ENCODE measurements at places on chromosomes 1 and 21.

GRCh38 chr1:70915258-70916033 lies 132.2 kb downstream of the PTGER3 start:
- no peak for DNase-seq

DNA sequence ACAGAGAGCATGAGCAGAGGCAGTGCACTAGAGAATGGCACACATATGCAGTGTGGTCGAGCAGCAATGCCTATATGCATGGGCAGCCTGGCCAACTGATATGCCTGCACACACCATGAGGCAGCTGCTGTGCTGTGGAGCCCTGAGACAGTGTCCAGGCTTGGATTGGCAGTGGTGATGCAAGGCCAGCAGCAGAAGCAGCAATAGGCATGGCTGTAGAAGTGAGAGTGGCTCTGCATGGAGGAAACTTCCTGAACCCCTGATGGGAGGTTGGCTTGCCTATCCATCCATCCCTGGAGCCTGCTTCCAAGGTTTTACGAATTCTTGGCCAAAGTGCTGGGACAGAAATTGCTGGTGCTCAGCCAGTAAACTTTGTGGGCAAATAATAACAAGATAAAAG lies 89.7 kb downstream of the DIRAS3 start:
- DNase-seq, result no peak

GRCh38 chr1:147641695-147642592 lies 28.4 kb downstream of the ACP6 start:
- DNase-seq, result peak; percentile 55

DNA sequence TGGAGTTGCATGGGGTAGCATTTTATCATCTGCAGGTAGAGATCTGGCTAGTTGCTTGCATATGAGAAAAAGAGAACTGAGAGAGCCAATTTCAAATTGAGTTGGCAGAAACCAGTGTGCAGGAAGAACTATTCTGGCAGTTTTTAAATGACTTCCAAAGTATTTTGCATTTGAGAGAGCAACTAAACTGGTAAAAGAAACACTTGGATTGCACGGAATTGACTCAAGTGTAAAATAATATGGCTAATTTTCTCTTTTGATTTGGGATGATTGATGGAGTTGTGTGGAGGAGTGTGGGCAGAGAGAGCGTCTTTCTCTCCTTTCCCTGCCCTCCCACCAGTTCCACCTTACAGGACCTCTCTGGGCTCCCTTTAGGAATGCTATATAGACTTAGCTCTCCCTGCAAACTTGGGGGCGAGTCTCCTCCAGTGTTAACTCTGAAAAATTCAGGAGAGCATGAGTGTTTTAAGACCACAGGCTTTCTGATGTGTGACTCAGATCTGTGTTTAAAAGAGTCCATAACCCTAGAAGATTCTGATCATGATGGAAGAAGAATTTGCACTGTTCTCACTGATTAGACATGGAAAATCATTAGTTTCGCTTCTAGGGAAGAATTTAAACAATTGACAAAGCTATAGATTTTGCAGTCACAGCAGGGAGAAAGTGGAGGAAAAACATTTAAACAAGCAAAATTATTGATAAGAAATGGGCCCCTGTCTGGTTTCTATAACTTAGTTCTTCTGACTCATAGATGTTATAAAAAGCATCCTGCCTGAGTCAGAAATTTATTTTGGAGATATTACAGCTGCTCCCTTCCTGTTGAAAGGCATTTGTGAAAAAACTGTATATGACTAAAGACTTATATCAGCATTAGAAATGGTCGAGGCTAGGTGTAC lies 24.9 kb upstream of the CTBS start:
- peak; percentile 58 for DNase-seq

GRCh38 chr1:65265651-65266351 lies 43.5 kb upstream of the DNAJC6 start:
- DNase-seq, result peak; percentile 67

DNA sequence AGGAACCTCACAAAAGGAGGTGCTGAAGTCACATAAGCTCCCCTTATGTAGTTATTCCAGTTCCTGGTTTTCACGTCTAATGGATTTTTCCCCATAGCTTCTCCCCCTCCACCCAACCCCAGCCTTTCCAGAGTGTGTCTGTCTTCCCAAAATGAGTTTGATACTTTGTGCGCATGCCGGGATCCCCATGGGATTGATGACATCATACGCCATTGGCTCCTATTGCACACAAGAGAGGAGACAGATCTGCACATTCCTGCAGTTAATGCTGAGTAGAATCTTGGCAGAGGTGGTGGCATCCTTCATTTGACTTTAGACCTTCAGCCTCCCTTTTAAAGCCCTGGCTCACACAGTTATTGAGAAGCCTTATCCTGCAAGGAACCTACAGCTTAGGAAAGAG lies 71.4 kb downstream of the DDR2 start:
- DNase-seq, result no peak
